ENCODE measurements at places on chromosomes 6 and 20.

GRCh38 chr20:62267543-62267942 is 29.2 kb downstream of the OSBPL2 start:
- DNase-seq = no peak

DNA sequence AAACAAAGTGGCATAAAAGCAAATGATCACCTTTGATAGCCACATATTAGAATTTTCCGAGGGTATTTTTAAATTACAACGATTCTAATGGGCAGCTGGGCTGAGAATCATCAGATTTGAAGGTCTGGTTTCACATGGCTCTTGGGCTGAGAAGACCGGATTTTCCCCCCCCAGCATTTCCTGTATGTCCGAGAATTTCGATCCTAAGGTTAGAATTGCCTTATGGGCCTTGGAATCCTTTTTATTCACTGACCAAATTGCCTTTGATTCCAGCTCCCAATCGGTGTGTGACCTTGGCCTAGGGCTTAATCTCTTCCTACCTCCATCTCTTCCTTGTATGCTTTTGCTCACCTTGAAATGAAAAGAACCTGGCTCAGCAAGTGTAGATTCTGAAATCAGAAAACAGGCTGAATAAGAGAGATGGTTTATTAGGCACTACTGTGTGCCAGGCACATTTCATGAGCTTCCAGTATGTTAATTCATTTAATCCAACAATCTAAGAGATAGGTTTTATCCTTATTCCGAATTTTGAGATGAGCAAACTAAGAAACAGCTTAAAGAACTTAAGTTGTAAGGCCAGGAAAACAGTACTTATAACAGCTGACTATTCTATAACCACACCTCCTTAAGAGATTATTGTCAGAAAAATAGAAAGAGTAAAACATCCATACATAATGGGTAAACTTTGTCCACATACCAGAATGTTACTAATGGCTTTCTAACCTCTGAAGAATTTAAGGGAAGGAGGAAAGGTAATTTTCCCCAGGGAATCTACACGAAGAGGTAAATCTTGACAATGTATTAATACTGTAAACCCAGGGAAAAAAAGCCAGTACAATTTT is 39.4 kb downstream of the HFE start:
- DNase-seq = no peak

DNA sequence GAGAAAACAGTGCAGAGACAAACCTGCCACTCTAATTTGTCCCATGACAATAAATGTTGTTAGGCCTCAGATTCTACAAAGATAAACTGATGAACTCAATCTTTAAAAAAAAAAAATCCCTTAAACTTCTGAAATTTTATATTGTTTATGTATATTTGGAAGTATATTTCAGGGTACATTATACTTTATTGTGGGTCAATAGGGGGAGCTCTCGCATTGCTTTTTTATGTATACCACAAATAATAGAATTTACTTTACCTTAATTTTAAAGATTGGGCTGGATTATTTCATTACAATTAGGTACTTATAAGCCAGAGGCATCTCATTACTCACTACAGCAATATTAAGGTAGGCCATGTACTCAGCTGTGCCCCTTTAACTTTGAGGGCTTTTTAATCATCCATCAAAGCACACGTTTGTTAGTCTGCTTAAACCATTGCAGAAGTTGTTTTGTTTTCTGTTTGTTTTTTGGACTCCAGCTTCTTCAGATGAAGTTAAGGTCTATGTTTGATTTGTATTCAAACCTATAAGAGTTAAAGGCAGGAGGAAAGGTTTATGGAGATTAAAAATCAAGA is 56.3 kb upstream of the EYA4 start:
- DNase-seq = no peak

DNA sequence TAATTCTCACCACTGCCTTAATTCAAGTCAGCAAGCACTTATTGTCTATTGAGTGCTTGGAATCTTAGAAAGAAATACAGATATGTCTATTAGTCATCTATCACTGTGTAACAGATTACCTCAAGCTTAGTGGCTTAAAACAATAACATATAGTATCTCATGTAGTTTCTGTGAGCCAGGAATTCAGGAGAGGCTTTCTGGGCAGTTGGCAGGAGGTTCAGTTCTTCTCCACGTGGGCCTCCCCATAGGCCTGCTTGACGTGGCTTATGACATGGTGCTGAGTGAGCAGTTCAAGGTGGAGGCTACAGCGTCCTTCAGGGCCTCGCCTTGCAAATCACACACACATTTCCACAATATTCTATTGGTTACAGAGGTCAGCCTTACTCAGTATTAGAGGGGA is 69.7 kb downstream of the DTD1 start:
- no peak for DNase-seq

GRCh38 chr20:5822569-5822968 is 72.4 kb downstream of the SHLD1 start:
- DNase-seq = no peak

Data from muscle of back (tissue), 13 donors.